T-cell (primary cell): ENCODE measurements at places on chromosomes 4 and X. TPM values are rescaled to one million over a fixed set of nuclear protein-coding genes. Genes with fewer than 3 reads are reported as not detected.

GRCh38 chr4:164924670-164925238 lies 47.8 kb downstream of the APELA start:
- DNase-seq, result no peak

DNA sequence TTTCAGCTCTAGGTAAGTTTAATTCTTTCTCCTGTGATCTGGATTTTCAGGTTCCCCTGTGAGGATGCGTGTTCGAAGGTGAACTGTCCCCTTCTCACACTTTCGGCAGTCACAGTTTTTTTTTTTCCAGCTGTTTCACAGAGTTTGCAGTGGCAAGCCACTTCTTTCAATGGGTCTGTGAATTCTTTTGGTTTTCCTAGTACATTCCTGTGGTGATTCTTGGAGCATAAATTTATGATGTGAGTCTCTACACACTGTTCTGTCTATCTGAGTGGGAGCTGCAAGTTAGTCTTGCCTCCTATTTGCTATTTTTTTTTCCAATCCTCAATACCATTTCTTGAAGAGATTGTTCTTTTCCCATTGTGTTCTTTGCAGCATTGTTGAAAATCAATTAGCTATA lies 595.5 kb downstream of the RAPGEF2 start:
- no peak for DNase-seq

- no peak for DNase-seq
These were observed 30.6 kb upstream of the GTPBP6 start for GRCh38 chrX:349196-349595.

PNCK gene
- total RNA-seq, result not detected

KCNIP4 gene
- not detected for total RNA-seq
